NCI-H82 (cell line): ENCODE measurements at places on chromosomes 4 and X.

DNA sequence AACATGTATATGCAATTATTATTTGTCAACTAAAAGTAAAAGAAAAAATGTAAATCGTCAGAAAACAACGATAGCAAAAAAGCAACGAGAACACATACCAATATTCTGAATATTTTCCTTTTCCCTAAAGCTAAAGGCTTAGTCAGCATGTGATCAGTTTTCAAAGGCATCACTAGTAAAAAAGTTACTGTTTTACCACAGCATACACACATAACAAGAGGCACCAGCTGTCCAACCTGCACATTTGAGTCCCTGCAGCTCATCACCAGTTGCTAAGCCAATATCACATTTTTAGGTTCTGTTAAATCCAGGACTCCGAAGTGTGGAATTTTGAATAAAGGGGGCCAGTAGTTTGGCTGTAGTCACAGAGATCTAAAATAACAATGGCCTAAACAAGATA is 203.8 kb downstream of the ADGRA3 start:
- no peak for DNase-seq

- no peak for DNase-seq
Measured at GRCh38 chr4:82947498-82947897, 47.0 kb downstream of the THAP9 start.

DNA sequence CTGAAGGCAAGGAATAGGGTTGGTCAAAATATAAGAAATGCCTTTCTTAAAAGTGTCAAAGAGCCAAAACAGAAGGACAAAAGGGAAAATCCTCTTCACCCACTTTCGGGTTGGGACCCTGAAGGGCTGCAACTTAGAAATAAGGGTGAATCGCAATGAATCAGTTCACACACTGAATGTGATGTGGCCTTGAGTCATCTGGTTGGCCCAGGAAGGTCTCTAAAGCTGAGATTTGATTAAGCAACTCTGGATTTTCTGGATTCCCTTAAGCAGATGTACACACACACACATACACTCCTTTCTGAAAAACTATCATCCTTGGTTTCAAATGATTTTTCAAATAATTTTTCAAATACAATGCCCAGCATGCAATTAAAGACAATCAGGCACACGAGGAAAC is 13.1 kb downstream of the TAB3 start:
- DNase-seq: no peak

- no peak for DNase-seq
Measured at GRCh38 chrX:104929324-104929723, 291.2 kb downstream of the TEX13A start.

DNA sequence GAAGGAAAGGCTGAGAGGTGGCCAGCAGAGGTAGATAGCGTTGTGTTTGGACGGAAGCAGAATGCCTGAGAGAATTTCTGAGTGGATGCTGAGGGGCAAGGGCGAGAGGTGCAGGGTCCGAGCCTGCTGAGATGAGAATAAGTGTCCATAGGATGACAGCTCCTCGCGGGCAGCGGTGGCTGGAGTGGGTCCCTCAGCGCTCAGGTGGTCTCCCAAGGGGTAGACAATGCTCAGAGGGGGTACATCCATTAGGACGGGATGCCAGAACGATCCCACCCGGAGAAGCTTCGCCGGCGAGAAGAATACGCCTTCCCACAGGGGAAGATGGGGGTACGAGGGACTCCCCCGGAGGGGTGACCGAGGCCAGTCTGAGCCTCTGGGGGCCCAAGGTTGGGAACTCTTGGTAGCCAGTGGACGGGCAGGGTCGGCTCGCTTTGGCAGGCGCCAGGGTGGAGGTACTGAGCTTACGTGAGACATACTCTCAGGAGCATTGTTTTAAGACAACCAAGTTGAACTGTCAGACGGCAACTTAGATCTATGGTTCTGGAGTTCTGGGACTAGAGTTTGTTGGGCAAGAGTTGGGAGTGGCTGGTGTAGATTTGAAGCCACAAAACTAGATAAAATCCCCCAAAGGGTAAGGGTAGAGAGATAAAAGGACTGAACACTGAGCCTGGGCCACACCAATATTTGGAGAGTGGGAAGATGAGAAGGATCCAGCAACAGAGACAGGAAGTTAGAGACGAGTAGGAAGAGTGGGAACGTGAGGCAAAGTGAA is 15.8 kb downstream of the BRCC3 start:
- DNase-seq: no peak

GRCh38 chr4:149933883-149934282 is 118.2 kb upstream of the IQCM start:
- DNase-seq: no peak

GRCh38 chr4:183183906-183184535 is 85.0 kb downstream of the WWC2 start:
- no peak for DNase-seq

GRCh38 chr4:111977419-111977965 is 167.8 kb upstream of the FAM241A start:
- DNase-seq: no peak

- DNase-seq: no peak
Measured at GRCh38 chr4:132195176-132195575, 953.9 kb upstream of the PCDH10 start.

GRCh38 chrX:93461060-93461459 is 212.3 kb downstream of the NAP1L3 start:
- DNase-seq: no peak

GRCh38 chrX:28628120-28628519 is 40.9 kb downstream of the IL1RAPL1 start:
- no peak for DNase-seq

- no peak for DNase-seq
Measured at GRCh38 chrX:114615765-114616164, 31.9 kb downstream of the HTR2C start.

- DNase-seq: no peak
Measured at GRCh38 chr4:174531486-174531885, 9.2 kb upstream of the HPGD start.

DNA sequence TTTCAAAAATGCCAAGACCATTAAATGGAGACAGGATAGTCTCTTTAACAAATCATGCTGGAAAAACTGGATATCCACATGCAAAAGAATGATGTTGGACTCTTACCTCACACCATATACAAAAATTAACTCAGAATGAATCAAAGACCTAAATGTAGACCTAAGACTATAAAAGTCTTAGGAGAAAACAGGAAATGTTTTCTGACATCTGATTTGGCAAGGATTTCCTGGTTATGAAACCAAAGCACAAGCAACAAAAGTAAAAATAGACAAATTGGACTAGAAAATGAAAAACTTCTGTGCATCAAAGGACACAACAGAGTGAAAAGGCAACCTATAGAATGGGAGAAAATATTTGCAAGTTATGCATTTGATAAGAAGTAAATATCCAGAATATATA is 37.6 kb downstream of the ARFIP1 start:
- no peak for DNase-seq

GRCh38 chr4:6955261-6955911 is 45.8 kb downstream of the TBC1D14 start:
- no peak for DNase-seq

- no peak for DNase-seq
Measured at GRCh38 chrX:129965166-129965565, 17.3 kb upstream of the BCORL1 start.

DNA sequence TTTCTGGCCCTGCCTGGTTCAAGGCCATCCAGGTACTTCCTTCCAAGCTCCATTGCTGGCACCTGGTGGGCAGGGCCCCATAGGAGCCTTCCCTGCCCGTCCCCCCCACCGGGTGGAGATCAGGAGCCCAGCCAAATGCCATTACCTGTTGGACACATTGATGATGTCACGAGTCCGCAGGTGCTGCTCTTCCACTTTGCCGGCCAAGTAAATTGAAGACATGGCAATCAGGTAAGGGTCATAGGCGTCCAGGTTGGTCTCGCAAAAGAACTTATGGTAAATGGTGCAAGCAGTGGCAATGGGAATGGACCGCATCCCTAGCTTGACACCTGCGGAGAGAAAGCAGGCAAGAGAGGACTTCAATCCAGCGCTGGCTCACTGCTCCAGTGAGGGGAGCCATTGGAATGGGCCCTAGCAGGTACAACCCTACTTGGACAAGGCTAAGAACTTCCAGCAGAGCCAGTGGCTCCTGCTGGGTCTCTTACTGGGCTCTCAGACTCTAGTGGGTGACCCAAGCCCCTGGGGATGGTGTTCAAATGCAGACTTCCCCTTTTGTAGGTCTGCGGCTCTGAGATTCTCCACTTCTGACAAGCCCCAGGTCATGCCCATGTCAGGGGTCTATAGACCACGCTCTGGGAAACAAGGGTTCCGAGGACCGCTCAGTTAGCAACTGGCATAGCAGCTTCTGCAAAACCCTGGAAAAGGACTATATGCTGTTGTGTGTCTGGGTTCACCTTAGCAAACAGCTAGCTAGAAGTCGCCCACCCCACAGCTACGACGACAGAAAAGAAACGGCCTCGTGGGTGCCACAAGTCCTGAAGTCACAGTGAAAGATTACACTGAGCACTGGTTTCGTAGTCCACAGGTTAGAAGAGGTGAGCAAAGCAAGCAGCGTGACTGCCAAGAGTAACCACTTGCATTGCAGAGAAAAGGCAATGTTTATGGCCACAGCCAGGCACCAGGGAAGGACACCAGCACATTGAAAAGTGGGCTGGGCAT is 2.8 kb downstream of the CCNQ start:
- DNase-seq: no peak

- DNase-seq: no peak
Measured at GRCh38 chr4:8893624-8894423, 22.2 kb upstream of the HMX1 start.

DNA sequence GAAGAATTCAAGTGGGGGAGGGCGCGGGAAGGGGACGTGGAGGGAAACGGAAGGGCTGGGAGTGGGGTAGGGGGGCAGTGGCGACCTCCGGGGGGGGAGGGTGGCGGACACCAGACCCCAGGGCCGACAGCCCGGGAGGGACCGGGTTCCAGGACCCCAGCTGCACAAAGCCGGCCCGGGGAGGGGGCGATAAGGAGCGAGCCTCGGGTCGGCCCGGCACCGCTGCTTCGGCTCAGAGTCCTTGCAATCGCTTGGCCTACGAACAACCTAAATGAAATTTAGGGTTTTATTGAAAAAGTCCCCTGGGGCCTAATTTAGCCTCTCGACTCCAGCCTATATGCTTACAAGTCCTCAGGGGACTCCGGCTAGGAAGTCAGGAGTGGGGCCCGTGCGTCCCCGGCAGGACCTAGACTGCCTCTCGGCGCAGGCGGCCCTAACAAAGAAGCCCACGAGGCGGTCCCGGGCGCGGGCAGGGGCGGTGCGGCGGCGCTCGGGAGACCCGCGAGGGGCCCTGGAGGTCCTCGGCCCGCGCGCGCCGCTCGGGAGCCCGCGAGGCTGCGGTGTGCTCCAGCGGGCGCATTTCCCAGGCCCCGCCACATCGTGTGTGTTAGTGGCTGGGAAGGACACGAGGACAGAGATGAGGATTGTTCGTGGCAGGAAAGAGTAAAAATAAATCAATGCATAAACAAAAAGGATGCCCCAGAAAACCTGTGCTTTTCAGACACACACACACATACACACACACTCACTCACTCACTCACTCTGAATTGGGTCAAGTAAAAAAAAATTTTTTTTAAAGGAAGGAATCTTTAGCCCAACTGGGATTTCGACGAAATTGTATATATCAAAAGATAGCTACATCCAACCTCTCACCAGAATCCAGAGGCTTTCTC is 70.0 kb downstream of the MGST2 start:
- peak; percentile 81 for DNase-seq

DNA sequence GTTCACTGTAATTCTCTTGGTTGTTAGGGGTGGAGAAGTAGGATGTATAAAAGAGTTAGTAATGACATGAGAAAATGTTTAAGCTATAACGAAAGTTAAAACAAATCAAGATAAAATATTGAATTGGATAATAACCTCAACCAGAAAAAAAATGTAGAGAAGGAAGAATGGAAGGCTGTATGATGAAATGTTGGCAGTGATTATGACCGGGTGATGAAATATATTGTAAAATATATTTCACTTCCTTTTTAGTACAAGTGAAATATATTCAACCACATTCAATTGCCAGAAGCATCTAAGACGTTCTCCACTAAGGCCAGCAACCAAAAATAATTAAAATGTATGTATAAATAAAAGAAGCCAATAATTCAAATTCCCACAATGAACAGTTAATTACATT is 309.3 kb upstream of the FGF13 start:
- no peak for DNase-seq

- DNase-seq: no peak
Measured at GRCh38 chrX:103477496-103477895, 41.8 kb downstream of the RAB40A start.

DNA sequence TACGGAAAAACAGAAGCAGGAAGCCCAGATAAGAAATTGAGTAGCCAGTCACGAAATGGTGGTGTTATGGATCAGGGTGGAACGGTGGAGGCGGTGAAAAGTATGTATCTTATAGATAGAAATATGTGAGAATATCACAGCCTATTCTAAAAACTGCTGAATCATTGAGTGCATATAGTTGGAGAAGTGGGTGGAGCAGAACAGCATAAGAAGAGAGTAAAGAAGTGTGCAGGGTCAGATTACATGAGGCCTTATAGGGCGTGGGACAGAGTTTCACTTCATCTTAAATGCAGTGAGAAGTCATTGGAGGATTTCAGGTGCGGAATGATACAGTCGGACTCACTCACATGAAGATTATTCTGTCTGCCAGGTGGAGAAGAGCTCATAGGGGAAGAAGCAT is 293.1 kb downstream of the TRIML1 start:
- no peak for DNase-seq

GRCh38 chr4:40586034-40586433 is 43.6 kb downstream of the RBM47 start:
- DNase-seq: no peak

DNA sequence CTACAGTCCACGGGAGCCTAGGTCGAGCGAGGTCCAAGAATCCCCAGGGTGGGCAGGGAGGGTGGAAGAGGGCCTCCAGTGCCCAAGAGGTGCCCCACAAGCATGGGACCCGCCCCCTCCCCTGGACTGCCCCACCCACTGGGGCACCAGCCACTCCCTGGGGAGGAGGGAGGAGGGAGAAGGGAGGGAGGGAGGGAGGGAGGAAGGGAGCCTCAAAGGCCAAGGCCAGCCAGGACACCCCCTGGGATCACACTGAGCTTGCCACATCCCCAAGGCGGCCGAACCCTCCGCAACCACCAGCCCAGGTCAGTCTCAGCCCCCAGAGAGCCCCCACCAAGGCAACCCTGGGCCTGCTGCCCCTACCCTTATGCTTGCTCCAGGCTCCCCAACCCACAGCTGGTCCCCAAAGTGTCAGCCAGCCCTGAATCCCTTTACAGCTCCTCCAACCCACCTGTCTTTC is at the start of gene GATA1:
Gene GATA1, plus strand, starts transcription at position 250 of the 460 bp plus-strand sequence. CDS start 4,520 bp downstream, outside the sequence.
- no peak for DNase-seq

- no peak for DNase-seq
Measured at GRCh38 chr4:43709443-43709842, 739.2 kb downstream of the KCTD8 start.

DNA sequence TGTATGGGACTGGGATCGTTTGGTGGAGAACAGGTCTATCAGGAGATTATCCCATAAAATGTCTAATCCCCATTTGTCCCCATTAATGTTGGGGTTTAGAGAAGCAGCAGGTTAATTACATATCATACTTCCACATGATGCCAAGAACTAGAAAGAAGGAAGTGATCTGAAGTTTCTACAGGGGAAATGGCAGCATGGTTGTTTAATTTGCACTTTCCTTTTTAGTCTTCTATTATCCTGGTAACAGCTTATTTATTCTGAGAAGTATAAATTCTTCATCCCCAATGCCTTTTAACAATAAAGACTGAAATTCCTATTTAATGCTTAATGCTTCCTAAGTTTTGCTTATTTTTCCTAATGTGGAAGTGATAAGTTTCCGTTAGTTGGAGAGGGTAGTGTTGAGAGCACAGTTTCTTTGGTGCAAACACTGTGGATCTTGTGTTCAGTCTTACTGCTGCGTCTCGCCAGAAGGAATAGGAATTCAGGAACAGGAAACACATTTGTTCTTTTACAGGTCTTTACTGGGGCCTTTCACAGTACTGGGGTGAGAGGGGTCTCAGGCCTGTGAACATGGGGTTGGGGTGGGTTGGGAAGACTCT is 59.5 kb upstream of the TADA2B start:
- DNase-seq: peak; percentile 2

- no peak for DNase-seq
Measured at GRCh38 chr4:108165586-108165985, 3.1 kb downstream of the LEF1 start.
